ENCODE measurements at places on chromosomes 2 and 18.
A peak's percentile ranks its signal among the peaks of the same experiment; 100 is the strongest.

- no peak overlapping the region for H3K4me3 ChIP-seq
- no peak overlapping the region for H3K27ac ChIP-seq
- no peaks in the 10 kb centered on the region for H3K4me1 ChIP-seq
- no peaks in the 10 kb centered on the region for H3K27me3 ChIP-seq
Observed at GRCh38 chr2:81858998-81859397, 1554.4 kb upstream of the LRRTM1 start.

GRCh38 chr2:240432820-240433801, 2.4 kb upstream of the GPC1 start:
- no peak overlapping the region for H3K27ac ChIP-seq
- no peak for DNase-seq
- no peak overlapping the region for H3K4me3 ChIP-seq
- H3K4me1 ChIP-seq: no peaks in the 10 kb centered on the region

DNA sequence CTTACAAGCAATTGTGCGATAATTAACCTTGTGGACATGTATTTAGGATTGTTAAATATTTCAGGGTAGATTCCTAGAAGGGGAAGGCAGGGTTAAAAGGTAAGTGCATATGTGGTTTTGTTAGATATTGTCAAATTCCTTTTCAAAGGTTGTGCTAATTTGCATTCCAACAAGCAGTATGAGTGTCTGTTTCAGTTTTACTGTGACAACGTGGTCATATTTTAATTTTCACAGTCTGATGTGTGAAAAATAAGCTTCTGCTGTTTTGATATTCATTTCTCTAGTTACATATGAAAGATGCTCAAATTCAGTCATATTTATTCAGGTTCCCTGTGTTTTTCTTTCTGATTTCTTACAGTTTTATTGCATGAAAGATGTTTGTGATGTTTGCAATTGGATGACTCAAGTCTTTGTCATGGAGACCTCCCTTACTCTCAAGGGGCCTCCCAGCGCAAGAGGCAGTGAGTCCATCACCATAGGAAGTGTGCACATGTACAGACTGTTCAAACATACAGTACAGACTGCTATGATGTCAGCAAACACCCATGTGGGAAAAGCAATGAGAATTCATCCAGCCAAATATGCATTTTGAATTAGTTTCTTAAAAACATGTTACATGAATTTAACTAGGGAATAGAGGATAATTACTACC, 310.8 kb downstream of the GALR1 start:
- no peak overlapping the region for H3K27ac ChIP-seq
- H3K27me3 ChIP-seq: no peaks in the 10 kb centered on the region
- H3K4me1 ChIP-seq: no peaks in the 10 kb centered on the region
- no peak overlapping the region for H3K4me3 ChIP-seq
- no peak for DNase-seq
- no peaks in the 10 kb centered on the region for H3K36me3 ChIP-seq

DNA sequence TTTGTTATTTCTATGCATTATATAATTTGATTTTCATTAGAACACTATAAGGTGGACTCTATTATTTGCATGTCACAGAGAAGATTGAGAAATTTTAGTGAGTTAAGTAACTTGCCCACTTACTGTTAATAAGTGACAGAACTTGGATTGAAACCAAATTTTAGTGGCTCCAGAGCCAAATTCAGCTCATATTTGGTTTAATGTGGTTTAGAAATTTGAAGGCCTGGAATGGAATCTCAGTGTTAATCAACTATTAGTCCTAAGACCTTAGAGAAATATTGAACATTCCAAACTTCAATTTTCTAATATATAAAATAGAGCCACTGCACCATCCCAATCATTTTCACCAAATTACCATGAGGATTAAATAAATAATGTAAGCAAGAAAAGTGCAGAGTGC, 281.6 kb downstream of the ZNF385B start:
- no peaks in the 10 kb centered on the region for H3K4me1 ChIP-seq
- DNase-seq: no peak
- no peak overlapping the region for H3K4me3 ChIP-seq
- no peaks in the 10 kb centered on the region for H3K27me3 ChIP-seq

DNA sequence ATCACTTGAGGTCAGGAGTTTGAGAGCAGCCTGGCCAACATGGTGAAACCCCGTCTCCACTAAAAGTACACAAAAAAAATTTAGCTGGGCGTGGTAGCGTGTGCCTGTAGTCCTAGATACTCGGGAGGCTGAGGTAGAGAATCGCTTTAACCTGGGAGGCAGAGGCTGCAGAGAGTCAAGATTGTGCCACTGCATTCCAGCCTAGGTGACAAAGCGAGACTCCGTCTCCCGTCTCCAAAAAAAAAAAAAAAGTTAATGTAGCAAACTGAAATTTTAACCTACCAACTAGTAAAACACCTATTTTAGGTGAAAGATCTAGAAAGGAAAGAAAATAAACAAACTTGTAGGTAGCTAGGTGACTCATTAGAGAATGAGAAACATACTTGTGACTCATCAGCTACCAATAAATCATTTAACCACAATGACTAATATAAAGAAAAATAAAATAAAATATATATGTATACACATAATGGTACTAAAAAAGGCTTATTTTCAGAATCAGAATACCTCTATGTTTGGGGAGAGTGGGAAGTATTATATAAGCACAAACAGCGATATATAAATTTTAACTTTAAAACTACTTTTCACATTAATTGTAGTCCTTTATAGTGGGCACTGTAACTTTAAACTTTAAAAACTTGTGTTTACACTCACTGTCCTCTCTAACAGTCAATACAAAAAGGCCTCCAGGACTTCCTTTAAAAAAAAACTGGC, 36.6 kb downstream of the DARS1 start:
- no peak for DNase-seq
- H3K4me1 ChIP-seq: peaks cover 15% of the 10 kb centered on the region
- no peak overlapping the region for H3K27ac ChIP-seq
- H3K4me3 ChIP-seq: no peak overlapping the region
- H3K27me3 ChIP-seq: no peaks in the 10 kb centered on the region

- H3K27ac ChIP-seq: peak overlapping the region; percentile 93
- H3K27me3 ChIP-seq: no peaks in the 10 kb centered on the region
- peaks cover 18% of the 10 kb centered on the region for H3K36me3 ChIP-seq
- DNase-seq: no peak
Observed at GRCh38 chr2:189661957-189662321, 680 bp downstream of the ASNSD1 start.

Data from CD14-positive monocyte (primary cell).